ENCODE measurements at places on chromosomes 2 and 18.

DNA sequence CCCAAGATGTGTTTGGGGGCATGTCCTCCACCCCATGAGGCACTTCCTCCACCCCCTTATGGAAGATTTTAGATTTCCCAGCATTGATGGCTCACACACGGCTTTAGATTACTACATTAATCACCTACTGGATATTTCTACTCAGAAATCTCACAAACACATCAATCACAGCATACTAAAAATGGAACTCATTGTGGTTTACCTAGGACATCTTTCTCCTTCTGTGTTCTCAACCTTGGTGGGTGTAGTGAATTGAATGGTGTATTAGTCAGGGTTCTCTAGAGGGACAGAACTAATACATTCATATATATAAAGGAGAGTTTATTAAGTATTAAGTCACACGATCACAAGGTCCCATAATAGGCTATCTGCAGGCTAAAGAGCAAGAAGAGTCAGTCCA is 82.1 kb upstream of the CYRIA start:
- no peak for DNase-seq

GRCh38 chr18:34219651-34220050 is 5.1 kb downstream of the NOL4 start:
- DNase-seq, result no peak

DNA sequence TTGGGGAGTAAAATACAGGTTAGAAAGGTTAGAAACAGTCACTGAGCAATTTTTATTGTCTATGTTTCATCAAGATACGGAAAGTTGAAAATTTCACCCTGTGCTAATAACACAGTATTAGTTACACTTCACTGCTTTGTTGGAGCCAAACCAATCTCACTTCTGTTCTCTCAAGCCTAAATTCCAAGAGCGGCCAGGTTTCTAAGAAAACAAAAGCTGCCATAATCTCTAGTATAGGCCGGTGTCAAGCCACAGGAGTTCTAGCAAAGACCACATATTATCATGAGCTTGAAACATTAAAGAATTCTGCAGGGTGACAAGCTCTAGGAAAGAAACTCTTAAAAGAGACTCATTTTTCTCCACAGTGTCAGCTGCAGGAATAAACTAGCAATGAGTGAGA is 128.7 kb downstream of the TXNL1 start:
- DNase-seq, result no peak

DNA sequence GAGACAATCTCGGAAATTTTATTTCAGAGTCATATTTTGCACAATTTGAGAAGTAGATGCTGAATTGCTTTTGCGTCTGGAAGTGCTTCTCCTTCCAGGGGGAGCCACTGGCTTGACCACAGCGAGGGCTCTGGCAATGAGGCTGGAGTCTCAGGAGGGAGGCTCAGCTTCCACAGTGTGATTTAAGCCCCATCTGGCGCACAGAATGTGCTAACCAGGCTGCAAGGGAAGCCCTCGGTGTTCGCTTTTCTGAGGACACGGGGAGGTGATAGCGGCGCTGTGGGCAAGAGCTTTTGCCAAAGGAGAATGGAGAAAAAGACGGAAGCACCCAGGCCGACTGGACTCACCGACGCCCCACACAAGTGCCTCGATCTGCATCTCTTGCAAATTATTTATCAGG is 52.4 kb downstream of the ADI1 start:
- no peak for DNase-seq

DNA sequence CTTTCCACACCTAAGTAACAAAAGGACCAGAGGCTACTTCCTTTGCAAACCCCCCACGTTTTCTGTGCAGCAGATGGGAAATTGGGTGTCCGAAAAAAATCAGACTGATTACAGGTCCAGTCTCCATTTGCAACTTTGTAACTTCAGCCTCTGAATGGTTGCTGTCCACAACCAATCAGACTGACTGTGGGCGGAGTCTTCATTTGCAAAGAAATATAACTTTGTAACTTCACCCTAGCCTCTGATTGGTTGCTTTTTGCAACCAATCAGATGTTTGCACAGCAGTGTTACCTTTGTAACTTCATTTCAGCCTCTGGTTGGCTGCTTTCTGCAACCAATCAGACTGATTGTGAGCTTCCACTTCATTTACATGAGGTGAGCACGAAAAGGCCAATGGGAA is 27.8 kb upstream of the CACNB4 start:
- no peak for DNase-seq

GRCh38 chr2:159608723-159609308 is 7.5 kb downstream of the BAZ2B start:
- no peak for DNase-seq

DNA sequence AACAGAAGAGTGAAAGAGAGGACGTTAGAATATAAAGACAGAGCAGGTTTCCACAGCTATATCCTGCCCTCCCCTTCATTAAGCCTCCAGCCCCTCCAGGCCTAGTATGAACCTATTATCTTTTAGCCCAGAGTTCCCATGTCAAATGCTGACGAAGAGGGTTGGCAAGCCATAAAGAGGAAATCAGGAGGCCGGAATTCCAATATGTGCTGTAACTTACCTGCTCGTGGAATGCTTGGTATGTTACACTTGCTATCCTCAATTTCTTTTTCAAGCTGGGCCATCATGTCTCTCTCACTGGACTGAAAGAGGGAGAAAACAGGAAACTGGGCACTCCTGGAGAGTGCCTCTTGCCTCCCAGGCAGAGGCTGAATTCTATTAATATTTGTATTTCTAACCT is 264.1 kb downstream of the TRIB2 start:
- DNase-seq, result no peak

- no peak for DNase-seq
Observed at GRCh38 chr18:51072586-51073313, 42.7 kb downstream of the SMAD4 start.

DNA sequence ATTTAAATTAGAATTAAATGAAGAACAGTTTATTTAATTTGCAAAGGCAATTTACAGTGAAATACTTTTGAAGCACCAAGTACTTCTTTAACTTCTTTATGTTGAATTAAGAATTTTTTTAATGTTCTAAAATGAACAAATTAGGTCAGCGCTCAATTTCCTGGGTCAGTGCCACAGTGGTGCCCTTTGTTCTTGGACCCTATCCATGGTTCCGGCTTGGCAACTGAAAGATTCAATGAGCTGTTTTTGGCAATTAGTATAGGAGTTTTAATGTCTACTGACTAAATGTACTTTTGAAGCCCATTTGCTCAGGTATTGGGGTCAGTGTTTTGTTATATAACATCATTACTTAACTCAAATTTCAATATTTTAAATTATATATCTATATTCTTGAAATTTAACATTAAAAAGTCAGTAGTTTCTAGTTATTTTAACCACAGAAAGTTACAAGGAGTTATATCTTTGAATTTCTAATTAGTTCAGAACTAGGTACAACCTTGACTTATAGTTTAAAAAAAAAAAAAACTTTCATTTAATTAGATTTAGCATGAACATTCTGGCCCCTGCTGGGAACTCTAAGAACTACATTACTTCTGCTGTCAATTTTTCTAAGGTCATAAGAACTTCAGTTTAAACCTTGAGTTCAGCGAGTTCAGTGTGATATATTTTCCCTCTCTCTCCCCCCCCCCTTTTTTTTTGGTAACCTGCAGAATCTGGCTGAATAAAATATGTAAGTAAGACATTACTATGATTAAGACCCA is 7.6 kb upstream of the MSTN start:
- DNase-seq, result no peak

DNA sequence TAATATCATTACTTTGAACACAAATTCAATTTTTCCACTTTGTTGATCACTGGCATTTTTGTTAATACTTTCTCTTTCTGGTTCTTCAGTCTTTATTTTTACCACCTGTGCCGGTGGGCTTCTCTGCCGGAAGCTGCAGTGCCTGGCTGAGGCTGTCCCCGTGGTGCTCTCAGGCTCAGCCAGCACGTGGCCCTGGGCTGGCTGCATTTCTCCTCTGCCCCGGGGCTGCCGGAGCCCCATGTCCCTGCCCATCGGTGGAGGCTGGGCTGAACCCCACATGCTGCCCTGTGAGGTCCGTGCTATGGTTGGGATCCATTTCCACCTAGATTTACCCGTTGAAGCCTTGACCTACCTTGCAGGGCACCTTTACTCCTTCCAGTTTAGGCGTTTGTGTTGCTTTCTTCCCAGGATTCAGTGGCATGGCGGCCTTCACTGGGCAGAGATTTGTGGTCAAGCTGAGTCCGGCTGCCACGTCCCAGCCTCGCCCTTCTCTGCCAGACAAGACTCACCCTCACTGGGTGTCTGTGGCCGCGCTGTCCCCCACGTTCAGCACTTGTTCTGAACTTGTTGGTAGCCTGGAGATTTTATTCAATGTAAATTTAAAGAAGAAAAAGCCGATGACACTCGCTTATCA is 12.8 kb upstream of the TMEM18 start:
- DNase-seq, result no peak

- DNase-seq, result no peak
Observed at GRCh38 chr2:23388756-23389514, 4.0 kb downstream of the KLHL29 start.

DNA sequence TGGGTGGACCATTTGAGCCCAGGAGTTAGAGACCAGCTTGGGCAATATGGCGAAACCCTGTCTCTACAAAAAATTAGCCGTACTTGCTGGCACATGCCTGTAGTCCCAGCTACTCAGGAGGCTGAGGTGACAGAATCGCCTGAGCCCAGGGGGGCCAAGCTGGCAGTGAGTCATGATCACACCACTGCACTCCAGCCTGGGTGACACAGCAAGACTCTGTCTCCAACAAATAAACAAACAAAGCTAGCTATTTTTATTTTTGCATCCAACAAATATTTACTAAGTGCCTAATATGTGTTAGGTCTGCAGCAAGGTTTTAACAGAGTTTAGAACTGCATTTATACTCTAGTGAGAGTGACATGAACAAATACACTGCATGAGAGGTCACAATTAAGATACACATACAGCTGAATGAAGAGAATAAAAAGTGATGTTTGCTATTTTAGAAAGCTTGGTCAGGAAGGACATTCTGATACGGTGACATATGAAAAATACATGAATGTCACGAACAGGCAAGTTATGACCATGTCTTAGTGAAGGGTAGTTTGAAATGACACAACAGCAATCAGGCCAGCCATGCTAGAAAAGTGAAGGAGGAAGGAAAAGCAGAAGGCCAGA is 83.2 kb upstream of the FRZB start:
- DNase-seq, result no peak

GRCh38 chr2:219527076-219527394 is 12.8 kb downstream of the ASIC4 start:
- no peak for DNase-seq

- no peak for DNase-seq
Observed at GRCh38 chr2:44328750-44329149, 32.5 kb downstream of the PREPL start.

- no peak for DNase-seq
Observed at GRCh38 chr2:1911811-1912210, 167.5 kb upstream of the PXDN start.

DNA sequence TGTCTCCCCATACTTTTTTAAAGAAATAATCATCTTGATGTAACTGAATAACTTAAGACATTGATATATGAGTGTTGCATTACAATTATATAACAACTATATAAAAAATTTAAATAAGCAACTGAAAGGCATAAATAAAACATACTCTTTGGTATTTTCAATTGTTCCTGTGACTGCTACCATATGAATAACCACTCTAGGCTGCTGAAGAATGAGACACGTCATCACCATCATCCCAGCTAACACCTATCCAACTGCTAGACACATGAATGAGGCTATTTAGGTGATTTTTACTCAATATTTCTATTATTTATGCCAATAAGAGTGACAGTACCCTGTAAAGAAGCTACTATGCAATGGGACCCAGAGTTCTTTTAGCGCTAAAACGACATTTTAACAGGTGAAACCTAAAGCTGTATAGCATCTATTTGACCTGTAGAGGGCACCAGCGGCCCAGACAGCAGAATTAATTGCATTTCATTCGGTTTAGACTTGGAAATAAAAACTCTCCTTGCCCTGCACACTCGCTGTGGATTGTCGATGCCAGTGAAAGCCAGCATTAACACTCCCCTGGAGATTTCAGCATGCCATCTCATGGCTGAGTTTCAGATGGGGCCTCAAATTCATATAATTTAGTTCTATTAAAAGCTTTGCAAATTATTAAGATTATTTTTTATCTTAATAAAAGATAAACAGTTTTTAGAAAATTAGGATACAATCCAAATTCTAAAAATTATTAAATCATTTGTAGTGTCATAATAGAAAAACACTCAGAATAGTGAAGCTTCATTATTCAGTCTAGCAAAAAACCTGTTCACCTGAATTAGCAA is 89.4 kb upstream of the MAP2 start:
- DNase-seq, result no peak

Data from stimulated activated CD4-positive, alpha-beta T cell treated with anti-CD3 and anti-CD28 coated beads, Interleukin-4, amount 100 ng/mL, for 4 hours (primary cell).